ENCODE measurements at places on chromosomes 5 and 9. TPM values are rescaled to one million over a fixed set of nuclear protein-coding genes. Genes with fewer than 3 reads are reported as not detected.

- H3K4me3 ChIP-seq: no peak overlapping the region
- no peaks in the 10 kb centered on the region for H3K27me3 ChIP-seq
- H3K36me3 ChIP-seq: no peaks in the 10 kb centered on the region
- no peak overlapping the region for H3K27ac ChIP-seq
- H3K4me1 ChIP-seq: no peaks in the 10 kb centered on the region
Observed at GRCh38 chr9:3848445-3849114, 322.8 kb upstream of the RFX3 start.

The PLAC8L1 gene
- not detected for total RNA-seq

The CCL19 gene
- not detected for total RNA-seq

DNA sequence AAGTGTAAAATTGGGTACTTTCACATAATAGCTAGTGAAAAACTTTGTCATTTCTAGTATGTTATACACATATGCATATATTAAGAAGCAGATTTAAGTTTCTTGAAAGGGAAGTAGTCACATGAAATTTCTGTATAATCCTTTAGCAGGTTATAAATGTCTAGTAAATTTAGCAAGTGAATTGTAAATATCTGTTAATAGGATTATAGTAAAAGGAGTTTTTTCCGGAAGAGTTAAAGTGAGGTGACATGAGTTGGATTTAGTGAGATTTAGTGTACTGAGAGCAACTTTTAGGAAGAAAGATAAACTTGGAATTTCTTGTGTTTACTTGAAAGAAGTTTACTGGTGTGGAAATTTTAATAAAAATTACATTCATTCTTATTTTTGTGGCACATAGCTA, 38.4 kb downstream of the SPIN1 start:
- no peaks in the 10 kb centered on the region for H3K4me1 ChIP-seq
- H3K4me3 ChIP-seq: no peak overlapping the region
- DNase-seq: no peak
- no peak overlapping the region for H3K27ac ChIP-seq
- H3K36me3 ChIP-seq: no peaks in the 10 kb centered on the region
- no peaks in the 10 kb centered on the region for H3K27me3 ChIP-seq

- H3K36me3 ChIP-seq: no peaks in the 10 kb centered on the region
- H3K27ac ChIP-seq: no peak overlapping the region
- H3K4me3 ChIP-seq: no peak overlapping the region
- no peaks in the 10 kb centered on the region for H3K27me3 ChIP-seq
Observed at GRCh38 chr5:136731241-136731900, 366.0 kb upstream of the TRPC7 start.

- no peak overlapping the region for H3K4me3 ChIP-seq
- H3K4me1 ChIP-seq: peaks cover 5% of the 10 kb centered on the region
- H3K27ac ChIP-seq: peak overlapping the region; percentile 21
- no peaks in the 10 kb centered on the region for H3K27me3 ChIP-seq
- DNase-seq: no peak
- no peaks in the 10 kb centered on the region for H3K36me3 ChIP-seq
Observed at GRCh38 chr9:137673886-137674285, 55.1 kb downstream of the EHMT1 start.

The OR1Q1 gene
- not detected for total RNA-seq

The SLCO4C1 gene
- total RNA-seq: not detected

The ADAMTS2 gene
- 20.9 TPM for total RNA-seq

- H3K36me3 ChIP-seq: no peaks in the 10 kb centered on the region
- no peaks in the 10 kb centered on the region for H3K27me3 ChIP-seq
- DNase-seq: no peak
- H3K4me1 ChIP-seq: no peaks in the 10 kb centered on the region
- H3K4me3 ChIP-seq: no peak overlapping the region
Observed at GRCh38 chr9:5892456-5893133, 1.9 kb downstream of the MLANA start.

DNA sequence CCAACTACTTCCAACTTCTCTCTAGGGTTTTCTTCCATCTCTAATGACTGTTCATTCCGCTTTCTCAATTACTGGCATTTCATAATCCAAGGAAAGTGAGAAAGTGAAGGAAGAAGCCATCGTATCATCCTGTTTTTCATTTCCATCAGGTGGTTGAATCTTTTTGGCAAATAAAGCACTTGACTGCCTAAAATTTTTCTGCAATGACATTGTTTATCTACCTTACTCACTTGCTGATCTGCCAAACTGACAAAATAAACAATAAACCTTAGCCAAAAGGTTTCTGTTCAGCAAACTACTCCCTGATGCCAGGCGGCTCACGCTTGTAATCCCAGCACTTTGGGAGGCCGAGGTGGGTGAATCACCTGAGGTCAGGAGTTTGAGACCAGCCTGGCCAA, 18.4 kb downstream of the FNBP1 start:
- H3K36me3 ChIP-seq: no peaks in the 10 kb centered on the region
- H3K27me3 ChIP-seq: no peaks in the 10 kb centered on the region
- peak overlapping the region; percentile 66 for H3K27ac ChIP-seq
- no peak for DNase-seq

DNA sequence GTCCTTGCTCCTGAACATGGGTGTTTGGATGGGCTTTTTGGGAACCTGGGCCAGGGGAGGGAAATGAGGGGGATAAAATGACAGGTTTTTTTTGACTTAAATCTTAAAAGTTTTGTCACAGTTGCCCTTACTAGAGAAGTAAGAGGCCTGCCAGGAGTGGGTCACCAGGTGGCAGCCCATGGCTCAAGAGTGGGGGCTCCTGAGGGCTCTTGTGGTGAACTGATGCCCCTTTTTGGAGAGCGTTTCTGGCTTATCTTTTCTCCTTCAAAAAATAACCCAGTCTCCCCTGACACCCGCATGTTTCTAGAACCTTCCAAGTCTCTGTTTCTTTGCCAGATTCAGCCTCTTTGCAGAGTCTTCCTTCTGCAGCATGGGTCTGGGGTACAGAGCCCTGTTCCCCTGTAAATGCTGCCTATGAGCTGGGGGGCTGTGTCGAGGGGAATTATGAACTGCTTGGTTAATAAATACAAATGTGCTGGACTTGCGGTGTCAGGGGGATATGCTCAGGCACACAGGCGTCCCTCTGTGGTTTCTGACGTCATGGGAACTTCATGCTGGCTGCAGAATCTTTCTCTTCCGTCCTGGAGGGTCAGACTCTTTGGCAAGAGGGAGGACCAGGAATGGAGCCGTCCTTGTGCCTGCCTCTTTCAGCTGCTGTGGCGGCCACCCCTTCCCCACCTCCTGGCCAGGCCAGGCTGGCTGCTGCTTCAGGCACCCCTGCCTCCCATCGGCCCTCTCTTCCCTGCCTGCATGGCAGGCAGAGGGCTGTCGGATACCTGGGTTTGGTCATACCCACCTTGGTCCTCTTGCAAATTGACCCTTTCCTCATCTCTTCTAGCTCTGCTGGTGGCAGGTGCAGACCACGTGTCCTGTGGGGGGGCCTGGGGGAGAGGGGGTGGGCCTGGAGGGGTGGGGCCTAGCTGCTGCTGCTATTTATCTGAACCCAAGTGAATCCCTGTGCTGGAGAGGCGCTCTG, 30.1 kb downstream of the PTPA start:
- H3K4me1 ChIP-seq: peaks cover 52% of the 10 kb centered on the region
- H3K27ac ChIP-seq: peak overlapping the region; percentile 99
- no peaks in the 10 kb centered on the region for H3K36me3 ChIP-seq

- peak overlapping the region; percentile 88 for H3K27ac ChIP-seq
- no peaks in the 10 kb centered on the region for H3K36me3 ChIP-seq
- no peak for DNase-seq
Observed at GRCh38 chr5:69491838-69492390, 676 bp upstream of the OCLN start.

The GPRIN1 gene
- 1.6 TPM for total RNA-seq

The OR13D1 gene
- not detected for total RNA-seq

The SMIM33 gene
- total RNA-seq: 0.64 TPM

- H3K36me3 ChIP-seq: peaks cover 22% of the 10 kb centered on the region
- no peak overlapping the region for H3K27ac ChIP-seq
- no peak overlapping the region for H3K4me3 ChIP-seq
Observed at GRCh38 chr9:133059623-133060022, 2.2 kb upstream of the CEL start.

DNA sequence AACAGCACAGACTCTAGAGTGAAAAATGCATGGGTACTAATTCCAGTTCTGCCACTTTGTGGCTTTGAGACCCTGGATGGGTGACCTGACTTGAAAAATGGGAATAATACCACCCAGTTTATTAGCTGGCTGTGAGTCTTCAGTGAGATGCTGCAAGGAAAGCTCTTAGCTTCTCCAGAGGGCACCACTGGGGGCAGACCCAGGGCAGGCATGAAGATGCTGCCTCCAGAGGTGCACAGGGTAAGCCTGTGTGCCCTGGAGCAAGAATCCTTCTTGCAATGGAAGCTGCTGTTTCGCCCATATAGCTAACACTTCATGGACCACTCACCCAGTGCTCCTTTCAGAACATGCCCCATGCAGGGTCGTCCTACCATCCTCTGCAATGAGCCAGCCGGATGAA, 75.7 kb downstream of the C5orf15 start:
- no peaks in the 10 kb centered on the region for H3K36me3 ChIP-seq
- H3K4me1 ChIP-seq: no peaks in the 10 kb centered on the region
- no peak for DNase-seq
- no peak overlapping the region for H3K27ac ChIP-seq
- no peaks in the 10 kb centered on the region for H3K27me3 ChIP-seq

The ASTN2 gene
- 3.0 TPM for total RNA-seq

GRCh38 chr5:30103452-30104202, 1089.9 kb upstream of the CDH6 start:
- H3K4me3 ChIP-seq: no peak overlapping the region
- H3K36me3 ChIP-seq: no peaks in the 10 kb centered on the region
- no peaks in the 10 kb centered on the region for H3K4me1 ChIP-seq
- no peak overlapping the region for H3K27ac ChIP-seq
- no peak for DNase-seq

GRCh38 chr5:151037561-151038411, 17.4 kb downstream of the GPX3 start:
- no peak overlapping the region for H3K4me3 ChIP-seq
- no peaks in the 10 kb centered on the region for H3K27me3 ChIP-seq
- H3K27ac ChIP-seq: peak overlapping the region; percentile 72
- peaks cover 17% of the 10 kb centered on the region for H3K4me1 ChIP-seq
- no peak for DNase-seq

DNA sequence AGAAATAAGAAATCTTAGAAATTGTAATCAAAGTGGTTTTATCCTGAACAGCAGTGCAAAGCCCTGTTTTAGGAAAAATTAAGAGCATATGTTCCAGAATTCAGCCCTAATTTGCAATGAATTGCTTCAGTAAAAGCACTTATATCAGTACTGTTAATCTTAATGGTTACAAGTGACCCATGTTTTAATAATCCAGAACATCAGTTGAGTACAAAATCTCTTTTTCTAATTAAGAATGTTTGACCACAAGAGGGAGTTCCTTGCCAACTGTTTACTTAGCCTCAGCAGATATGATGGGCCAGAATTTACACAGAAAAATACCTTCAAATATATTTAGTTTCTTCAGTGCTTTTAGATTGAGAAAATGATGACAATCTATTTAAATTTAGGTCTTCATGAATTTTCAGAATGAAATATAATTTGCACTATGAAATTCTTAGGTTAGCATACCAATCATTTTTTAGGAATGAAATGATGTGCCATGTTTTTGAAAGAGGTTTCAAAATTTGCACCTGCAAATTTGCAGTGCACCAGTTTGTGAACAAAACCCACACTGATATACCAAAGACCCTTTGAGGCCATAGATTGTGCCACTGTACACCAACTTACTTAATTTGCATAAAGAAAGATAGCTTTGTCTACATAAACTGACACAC, 926.3 kb upstream of the ARRDC3 start:
- no peaks in the 10 kb centered on the region for H3K4me1 ChIP-seq
- H3K27me3 ChIP-seq: no peaks in the 10 kb centered on the region
- H3K36me3 ChIP-seq: no peaks in the 10 kb centered on the region
- no peak overlapping the region for H3K4me3 ChIP-seq

- H3K36me3 ChIP-seq: no peaks in the 10 kb centered on the region
- no peak within 1 kb of the TSS for H3K27ac ChIP-seq
- no peaks in the 10 kb centered on the region for H3K4me1 ChIP-seq
- H3K27me3 ChIP-seq: peaks cover 12% of the 10 kb centered on the region
- H3K4me3 ChIP-seq: no peak within 1 kb of the TSS
Observed at GRCh38 chr5:141172381-141173204, at the start of gene PCDHB7. PCDHB7 (plus strand) TSS chr5:141172644; CDS start chr5:141172836, 192 bp downstream.

The SV2C gene
- 0.41 TPM for total RNA-seq

The BAAT gene
- total RNA-seq: not detected

- H3K36me3 ChIP-seq: no peaks in the 10 kb centered on the region
- no peaks in the 10 kb centered on the region for H3K4me1 ChIP-seq
- H3K4me3 ChIP-seq: no peak overlapping the region
- H3K27me3 ChIP-seq: no peaks in the 10 kb centered on the region
- DNase-seq: peak; percentile 16
- no peak overlapping the region for H3K27ac ChIP-seq
Observed at GRCh38 chr9:36870960-36871359, 163.1 kb downstream of the PAX5 start.

DNA sequence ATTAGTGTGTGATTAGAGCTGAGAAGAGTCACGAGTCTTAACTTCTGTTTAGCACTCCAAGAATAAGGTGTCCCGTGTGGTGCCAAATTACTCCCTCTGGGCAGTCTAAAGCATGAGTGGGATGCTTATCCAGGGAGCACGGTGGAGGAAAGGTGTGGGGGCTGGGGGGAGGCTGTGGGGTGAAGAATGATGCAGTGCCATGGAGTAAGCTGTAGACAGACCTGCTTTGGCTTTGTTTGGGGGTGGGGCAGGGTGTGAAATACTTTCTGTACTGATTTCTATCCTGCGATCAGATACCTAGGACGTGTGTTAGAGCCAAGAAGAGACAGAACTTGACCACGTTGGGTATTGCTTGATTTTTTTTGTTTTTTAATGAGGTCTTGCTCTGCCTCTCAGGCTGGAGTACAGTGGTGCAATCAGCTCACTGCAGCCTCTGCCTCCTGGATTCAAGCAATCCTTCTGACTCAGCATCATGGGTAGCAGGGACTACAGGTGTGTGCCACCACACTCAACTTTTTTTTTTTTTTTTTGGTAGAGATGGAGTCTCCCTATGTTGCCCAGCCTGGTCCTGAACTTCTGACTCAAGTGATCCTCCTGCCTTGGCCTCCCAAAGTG, 232.8 kb downstream of the MAN2A1 start:
- no peak overlapping the region for H3K27ac ChIP-seq
- no peak overlapping the region for H3K4me3 ChIP-seq
- H3K4me1 ChIP-seq: no peaks in the 10 kb centered on the region
- no peak for DNase-seq
- no peaks in the 10 kb centered on the region for H3K36me3 ChIP-seq

DNA sequence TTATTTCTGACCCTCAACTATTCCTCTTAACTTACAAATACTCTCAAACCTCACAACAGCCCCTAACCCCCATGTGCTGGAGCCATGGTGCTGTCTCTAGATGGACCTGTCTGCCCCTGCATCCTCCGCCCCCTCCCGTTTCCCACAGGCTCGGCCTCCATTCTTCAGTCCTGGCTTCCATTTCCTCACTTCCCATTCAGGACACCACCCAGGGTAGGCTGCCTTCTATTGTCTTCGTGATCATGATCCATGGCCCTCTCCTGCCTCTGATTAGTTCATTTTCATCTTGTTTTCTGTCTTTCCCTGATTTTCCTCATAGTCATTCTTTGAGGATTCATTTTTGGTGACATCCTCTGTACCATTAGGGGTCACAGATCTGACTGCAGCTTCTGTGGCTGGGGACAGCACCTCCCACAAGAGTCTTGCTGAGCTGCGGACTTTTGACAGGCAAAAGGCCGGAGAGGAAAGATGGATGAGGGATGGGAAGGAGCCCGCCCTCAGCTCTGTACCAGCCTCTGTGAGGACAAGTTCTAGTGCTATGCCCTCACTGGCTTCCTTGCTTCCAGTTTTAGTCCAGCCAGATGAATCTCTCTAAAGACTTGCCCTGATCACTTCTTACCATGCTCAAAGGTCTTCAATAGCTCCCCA, 255.8 kb downstream of the NTRK2 start:
- H3K36me3 ChIP-seq: no peaks in the 10 kb centered on the region
- no peaks in the 10 kb centered on the region for H3K27me3 ChIP-seq
- no peak for DNase-seq
- H3K27ac ChIP-seq: no peak overlapping the region
- no peak overlapping the region for H3K4me3 ChIP-seq
- H3K4me1 ChIP-seq: no peaks in the 10 kb centered on the region

The PCDHB3 gene
- 0.64 TPM for total RNA-seq
